SJSA1 (cell line): ENCODE measurements at places on chromosomes 7 and 10.

DNA sequence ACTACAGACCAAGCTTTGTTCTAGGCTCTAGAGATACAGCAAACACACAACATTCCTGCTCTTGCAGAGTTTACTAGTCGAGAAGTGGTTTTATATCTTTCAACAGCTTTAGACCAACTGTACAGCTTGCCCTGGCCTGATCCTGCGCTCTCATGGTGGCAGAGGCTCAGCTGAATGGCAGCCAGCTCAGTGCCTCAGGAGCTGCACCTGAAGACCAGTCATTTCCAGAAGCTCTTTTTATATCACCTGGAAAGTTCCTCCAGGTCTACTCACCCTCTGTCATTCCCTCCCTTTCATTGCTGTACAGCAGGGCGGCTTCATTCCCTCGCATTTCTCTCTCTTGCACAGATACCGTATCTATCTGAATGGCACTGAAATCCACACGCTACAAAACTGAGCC lies 319.8 kb downstream of the GATA3 start:
- DNase-seq = no peak

DNA sequence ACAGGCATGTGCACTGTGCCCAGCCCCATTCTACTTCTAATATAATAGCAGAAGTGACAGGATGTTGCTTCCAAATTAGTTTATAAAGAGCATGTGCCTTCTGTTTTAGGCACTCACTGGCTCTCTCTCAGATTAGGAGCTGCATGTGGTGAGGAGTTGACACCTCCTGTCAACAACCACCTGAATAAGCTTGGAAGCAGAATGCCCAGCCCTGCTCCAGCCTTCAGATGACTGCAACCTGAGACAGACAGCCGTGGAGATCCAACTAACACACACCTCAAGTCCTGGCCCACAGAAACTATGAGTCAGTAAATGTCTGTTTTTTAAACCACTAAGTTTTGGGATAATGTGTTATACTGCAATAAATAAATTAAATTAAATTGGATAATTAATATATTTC lies 54.5 kb downstream of the PARD3 start:
- DNase-seq = no peak

- no peak for DNase-seq
Measured at GRCh38 chr7:144527051-144527471, 123.6 kb upstream of the NOBOX start.

DNA sequence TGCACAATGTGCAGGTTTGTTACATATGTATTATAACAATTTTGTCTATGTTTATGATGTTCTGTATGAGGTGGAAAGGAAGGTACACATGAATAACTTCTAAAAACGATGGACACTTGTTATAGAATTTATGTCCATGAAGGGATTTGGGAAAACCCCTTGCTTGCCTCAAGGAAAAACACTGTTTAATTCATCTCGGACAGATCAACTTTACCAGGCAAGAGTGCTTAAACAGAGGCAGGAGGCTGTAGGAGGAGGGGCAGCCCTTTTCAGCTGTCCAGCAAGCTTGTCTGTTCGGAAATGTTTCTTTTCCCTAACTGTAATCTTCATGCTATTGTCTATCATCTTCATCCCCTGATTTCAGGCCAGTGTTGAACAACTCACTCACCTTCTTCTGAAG lies 200.9 kb downstream of the CDC14C start:
- no peak for DNase-seq

- DNase-seq = no peak
Measured at GRCh38 chr10:118139321-118139720, 92.6 kb upstream of the RAB11FIP2 start.

DNA sequence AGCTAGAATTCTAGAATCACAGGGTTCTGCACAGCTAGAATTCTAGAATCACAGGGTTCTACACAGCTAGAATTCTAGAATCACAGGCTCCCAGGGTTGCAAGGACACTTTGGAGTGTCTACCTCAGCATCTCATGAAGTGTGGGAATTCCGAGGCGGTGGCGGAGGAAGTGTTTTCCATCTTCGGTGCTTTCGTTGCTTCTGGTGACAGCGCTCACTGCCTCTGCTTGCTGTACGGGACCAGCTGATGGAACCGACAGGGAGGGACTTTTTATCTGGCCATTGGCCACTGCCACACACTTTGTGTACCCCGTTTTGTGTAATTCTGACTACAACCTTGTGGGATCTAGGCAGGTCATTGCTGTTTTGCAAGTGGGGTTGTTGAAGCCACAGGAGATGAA lies 29.5 kb downstream of the LHPP start:
- DNase-seq = no peak

DNA sequence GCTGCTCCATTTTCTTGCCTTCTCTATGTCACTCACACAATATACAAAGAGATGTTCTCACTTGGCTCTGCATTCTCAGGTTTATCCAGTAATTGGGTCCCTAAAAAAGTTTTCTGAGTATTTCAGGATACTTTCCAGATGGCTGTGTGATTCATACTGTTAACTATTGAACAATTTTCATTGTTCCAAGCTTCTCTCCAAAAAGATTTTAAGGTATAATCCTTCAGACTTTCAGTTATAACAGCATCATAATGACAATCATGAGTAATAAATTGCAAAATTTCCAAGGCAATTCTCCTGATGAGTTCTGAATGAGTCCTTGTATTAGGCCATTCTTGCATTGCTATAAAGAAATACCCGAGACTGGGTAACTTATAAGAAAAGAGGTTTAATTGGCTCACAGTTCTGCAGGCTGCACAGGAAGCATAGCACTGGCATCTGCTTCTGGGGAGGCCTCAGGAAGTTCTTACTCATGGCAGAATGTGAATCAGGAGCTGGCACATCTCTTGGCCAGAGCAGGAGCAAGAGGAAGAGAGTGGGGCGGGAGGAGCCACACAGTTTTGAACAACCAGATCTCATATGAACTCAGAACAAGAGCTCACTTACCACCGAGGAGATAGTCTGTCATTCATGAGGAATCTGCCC lies 148.1 kb downstream of the SLC16A9 start:
- no peak for DNase-seq

DNA sequence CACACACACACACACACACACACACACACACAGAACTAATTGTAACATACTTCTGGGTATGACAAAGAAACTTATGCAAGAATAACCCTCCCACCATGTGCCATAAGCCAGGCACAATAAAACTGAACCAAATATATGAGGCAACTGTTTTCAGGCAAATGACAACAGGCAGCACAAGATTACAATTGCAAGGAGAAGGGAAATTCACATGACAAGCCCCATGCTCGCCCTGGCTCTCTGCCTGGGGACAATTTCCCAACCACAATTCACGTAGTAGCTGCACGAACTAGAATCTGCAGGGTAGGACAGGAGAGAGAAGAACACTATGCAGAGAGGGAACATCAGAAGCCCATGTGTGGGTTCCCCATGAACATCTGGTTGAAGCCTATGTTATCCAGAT lies 143.3 kb downstream of the CALN1 start:
- no peak for DNase-seq

- no peak for DNase-seq
Measured at GRCh38 chr10:44184633-44185314, 200.1 kb downstream of the CXCL12 start.

GRCh38 chr7:137818036-137818435 lies 28.7 kb downstream of the DGKI start:
- DNase-seq = peak; percentile 28

GRCh38 chr7:20365486-20365885 lies 34.8 kb downstream of the ITGB8 start:
- DNase-seq = no peak
